Choroid plexus epithelial cell (primary cell): ENCODE measurements at places on chromosomes 7 and 10.

- no peak for DNase-seq
Measured at GRCh38 chr7:101436221-101436735, 73.6 kb downstream of the COL26A1 start.

GRCh38 chr10:32461203-32461602 lies 15.3 kb downstream of the CCDC7 start:
- DNase-seq, result no peak

DNA sequence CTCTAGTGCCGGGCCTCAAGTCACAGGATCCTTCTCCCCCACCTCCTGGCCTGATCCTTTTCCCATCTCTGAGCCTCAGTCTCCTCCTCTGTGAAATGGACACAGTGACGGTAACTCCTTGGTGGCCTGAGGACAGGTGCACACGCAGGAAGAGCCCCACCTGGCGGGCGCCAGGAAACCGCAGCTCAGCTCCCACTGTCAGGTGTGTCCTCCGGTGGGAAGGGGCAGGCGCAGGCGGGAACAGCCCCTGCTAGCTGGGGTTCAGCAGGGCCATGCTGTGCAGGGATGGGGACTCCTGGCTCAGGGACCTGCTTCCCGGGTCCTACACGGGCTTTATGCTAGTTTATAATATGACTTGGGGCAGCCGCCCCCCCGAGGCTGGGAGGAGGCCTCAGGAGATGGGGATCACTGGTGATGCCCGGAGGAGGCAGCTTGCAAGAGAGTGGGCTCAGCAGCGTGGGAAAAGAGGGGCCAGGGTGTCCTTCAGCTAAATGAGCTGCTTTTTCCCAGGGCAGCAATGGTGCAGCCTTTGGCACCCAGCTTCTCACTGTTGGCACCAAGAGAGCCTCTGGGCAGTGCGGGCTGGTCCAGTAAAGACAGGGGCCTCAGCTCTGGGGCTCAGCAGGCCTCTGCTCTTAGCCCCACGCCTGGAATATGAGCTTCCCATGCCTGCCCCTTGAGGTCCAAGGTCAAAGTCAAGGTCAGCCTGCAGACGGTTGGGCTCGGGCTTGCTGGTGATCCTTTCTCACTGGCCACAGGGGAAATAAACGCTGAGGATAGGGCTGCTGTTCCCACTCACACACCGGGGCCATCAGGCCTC lies 68.0 kb upstream of the FAM20C start:
- no peak for DNase-seq

DNA sequence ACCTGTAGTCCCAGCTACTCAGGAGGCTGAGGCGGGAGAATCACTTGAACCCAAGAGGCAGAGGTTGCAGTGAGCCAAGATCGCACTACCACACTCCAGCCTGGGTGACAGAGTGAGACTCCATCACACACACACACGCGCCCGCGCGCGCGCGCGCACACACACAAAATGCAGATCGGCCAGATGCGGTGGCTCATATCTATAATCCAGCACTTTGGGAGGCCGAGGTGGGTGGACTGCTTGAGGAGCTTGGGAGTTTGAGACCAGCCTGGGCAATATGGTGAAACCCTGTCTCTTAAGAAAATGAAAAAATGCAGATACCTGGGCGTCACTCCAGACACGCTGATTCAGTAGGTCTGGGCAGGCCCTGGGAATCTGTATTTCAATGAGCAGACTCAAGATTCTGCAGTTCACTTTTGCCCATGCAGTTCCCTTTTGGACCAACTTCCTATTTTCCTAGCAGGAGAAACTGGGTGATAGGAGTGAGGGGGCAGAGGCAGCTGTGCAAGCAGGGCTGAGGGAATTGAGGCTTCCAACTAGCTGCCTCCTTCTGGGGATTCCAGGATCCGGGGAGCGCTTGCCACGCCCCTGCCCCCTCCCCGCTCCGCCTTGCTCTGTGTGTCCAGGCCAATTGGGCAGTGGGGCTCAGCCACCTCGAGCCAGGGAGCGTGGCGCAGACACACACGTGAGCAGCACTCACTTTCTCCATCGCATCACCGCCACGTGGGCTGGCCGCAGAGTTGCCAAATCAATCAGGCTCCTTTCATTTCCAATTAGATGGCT lies 173.6 kb downstream of the SH3PXD2A start:
- DNase-seq, result no peak

GRCh38 chr10:22003177-22003963 lies at the start of gene DNAJC1:
Gene DNAJC1, minus strand, starts transcription at chr10:22003730. Its CDS starts 296 bp downstream, at chr10:22003434.
- DNase-seq, result peak; percentile 96

GRCh38 chr10:90583416-90583815 lies 274.4 kb downstream of the HTR7 start:
- no peak for DNase-seq

GRCh38 chr7:151851145-151851751 lies 25.7 kb downstream of the PRKAG2 start:
- peak; percentile 25 for DNase-seq

DNA sequence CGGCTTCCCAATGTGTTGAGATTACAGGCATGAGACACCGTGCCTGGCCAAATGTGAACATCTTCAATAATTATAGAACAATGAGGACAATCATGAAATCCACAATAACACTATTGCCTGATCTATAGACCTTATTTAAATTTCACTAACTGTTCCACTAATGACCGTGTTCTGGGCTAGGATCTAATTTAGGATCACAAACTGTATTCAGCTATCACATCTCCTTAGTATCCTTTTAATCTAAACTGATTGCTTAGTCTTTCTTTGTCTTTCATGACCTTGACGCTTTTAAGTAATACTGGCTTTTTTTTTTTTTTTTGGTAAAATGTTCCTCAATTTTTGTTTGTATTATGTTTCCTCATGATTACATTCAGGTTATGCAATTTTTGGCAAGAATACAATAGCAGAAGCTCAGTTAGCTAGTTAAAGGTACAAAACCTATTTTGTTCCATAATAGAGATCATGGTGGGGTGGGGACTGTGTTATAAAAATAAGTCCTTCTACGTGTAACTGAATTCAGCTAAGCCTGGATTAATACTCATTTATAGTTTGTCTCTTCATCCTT lies 158.4 kb downstream of the AOAH start:
- DNase-seq, result peak; percentile 67

DNA sequence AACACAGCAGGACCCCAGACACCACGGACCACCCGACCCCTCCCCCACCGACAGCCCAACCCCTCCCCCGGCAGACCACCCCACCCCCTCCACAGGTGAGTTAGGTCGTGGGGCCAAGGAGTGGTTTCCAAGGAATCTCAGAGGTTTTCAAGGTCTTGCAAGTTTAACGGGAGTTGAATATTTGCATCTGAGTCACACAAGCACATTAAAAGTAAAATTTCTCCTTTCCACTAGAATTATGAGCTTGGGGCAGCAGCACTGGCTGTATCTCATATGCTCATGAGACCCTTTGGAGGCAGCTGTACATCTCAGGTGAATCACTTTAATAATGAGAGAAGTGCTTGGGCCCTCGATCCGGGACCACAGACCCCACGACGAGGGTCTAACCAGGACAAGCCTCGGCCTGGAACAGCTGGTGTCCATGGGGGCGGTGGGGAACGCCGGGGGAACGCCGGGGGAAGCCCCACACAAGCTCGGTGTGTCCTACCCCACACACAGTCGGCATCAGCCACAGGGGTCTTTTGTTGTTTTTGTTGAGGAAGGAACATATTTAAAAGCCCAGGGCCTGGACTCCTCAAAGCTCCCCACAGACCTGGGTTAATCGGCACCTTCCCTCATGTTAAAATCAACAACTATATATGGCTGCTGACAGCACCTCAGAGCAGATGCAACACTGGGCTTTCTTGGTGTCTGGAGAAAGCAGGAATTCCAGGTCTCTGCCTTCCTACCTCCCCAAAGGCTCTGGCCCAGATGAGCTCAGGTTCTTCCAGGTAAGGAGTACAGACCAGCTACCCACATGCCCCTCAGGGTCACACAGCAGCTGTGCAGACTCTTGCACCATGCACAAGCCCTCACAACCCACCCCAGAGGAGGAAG lies 130.3 kb downstream of the DIP2C start:
- DNase-seq, result no peak

DNA sequence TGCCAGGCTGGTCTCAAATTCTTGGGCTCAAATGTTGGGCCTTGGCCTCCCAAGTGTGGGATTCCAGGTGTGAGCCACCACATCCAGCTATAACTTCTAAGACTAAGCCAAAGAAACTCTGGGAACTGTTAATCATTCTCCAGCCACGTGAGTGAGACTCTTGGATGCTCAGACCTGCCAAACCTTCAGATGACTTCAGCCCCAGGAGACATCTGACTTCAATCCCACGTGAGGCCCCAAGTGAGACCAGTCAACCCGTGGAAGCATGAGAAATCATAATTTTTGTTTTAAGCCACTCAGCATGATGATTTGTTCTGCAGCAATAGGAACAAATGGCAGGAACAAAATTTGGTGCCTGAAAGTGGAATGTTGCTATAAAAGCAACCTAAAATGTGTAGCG lies 4.3 kb upstream of the PCBD1 start:
- no peak for DNase-seq

DNA sequence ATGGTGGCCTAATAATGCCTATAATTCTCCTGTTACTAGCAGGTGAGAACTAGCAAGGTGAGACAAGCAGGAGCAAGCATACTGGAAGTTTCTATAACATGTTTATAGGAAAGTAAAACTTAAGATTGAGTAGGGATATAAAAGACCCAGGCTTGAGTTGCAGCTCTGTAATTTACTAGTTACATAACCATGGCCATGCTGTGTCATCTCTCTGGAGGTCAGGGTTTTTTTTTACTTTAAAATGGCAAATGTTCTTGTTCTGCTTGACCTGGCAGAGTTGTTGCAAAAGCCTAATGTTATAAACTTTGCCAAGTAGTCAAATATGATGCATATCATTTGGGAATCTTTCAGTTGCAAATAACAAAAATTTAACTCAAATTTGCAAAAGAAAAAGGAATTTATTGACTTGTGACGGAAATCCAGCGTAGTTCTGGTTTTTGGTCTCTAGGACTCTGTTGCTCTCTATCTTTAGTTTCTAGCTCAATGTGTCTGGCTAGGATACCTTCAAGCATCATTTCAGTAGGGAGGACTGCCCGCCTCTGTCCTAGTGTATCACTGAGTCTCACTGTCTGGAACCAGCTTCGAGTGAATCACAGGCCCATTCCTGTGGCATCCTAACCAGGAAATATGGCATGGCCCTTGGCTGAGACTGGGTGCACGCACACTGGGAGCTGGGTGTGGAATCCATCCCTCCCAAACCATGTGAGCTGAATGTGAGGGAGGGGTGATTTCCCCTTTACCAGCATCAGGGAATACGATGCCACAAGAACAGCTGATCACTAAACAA lies 67.9 kb downstream of the ADAM22 start:
- no peak for DNase-seq

GRCh38 chr10:6024334-6024682 lies 37.9 kb downstream of the IL2RA start:
- no peak for DNase-seq

DNA sequence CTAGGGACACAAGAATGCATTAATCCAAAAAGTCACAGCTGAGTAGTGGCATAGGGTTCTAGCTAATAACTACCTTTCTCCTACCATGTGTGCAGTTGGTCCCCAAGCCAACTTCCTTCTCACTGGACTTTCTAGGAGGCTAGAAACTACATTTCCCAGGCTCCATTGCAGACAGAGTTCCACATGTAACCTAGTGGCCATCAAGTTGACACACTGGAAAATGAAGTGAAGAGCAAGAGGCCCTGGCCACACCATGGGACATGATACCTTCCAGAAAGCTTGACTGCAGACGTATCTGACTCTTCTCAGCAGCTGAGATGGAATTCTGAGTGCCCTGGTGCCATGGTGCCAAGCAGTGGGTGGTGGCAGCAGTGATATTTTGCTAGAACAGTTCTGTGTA lies 49.8 kb upstream of the TMEM273 start:
- no peak for DNase-seq

- no peak for DNase-seq
Measured at GRCh38 chr10:20372748-20373147, 524.4 kb downstream of the NEBL start.

DNA sequence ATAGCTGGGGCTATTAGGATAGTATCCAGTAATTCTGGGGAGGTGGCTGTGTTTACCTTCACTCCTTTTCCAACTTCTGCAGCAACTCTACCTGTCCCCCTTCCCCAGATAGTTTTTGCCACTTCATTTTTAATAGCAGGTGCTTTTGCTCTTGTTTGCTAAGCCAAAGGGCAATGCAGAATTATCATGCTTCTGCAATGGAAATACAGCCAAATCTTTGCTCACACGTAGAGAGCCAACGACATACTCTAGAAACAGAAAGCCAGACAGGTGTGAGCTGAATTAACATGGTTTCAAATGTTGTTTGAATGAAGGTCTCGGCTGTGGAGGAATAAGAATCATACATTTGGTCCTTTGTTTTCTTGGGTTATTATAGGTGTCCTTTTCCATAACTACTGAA lies 14.4 kb downstream of the PLEKHS1 start:
- DNase-seq, result no peak
